EH (cell line): ENCODE measurements at places on chromosomes 2 and 18.

GRCh38 chr18:5879479-5879882 is 15.8 kb downstream of the TMEM200C start:
- peak; percentile 57 for DNase-seq

DNA sequence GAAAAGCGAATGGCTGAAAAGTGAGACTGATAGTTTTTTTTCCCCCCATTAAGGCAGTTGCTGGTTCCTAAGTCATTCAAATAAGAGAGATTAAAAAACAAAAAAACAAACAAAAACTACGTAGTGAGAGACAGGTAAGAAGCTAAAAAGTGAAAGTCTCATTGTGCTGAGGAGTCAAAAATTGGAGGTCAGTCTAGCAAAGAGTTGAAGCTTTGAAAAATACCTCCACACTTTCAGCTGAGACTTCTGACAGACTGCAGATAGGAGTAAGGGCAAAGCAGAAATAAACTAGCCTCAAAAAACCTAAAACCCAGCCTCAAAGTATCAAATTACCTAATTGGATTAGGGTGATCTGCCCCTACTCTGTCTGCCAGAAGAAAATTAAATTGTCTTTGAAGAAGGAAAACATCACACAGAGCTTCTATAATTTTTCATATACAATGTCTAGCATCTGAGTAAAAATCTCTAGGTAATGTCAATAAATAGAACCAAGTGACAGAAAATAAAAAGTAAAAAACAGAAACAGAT is 10.9 kb upstream of the EIF2AK3 start:
- no peak for DNase-seq

DNA sequence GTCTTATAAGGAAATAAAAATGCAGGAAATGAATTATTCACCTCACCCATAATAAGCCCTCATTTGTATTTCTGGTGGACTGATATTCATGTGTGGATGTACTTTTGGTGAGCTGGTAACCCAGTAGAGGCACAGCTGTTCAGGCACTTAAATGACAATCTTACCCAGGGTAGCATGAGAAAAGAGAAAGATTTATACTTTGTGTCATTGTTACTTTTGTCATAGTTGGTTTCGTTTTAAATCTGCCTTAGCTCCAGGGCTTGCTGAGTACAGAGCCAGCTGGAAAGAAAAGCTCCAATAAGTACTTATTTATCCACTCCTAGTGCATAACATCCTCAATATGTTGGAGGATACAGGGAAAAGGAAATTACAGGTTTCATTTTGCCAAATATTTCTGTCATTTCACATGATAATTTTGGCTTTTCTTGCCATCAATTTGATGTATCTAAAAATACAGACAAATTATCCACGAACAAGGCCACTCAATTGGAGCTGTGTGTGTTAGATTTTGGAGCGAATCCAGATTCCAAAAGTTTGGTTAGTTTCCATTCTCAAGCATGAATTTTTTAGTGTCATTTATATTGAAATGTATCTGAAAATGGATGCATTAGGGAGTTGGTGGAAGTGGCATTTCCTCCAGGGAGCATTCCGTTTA is 1276.1 kb upstream of the FAM98A start:
- DNase-seq = no peak

GRCh38 chr2:180539541-180539940 is 440.9 kb upstream of the UBE2E3 start:
- DNase-seq = no peak

- DNase-seq = no peak
Observed at GRCh38 chr2:110847651-110848050, 115.3 kb downstream of the ACOXL start.

DNA sequence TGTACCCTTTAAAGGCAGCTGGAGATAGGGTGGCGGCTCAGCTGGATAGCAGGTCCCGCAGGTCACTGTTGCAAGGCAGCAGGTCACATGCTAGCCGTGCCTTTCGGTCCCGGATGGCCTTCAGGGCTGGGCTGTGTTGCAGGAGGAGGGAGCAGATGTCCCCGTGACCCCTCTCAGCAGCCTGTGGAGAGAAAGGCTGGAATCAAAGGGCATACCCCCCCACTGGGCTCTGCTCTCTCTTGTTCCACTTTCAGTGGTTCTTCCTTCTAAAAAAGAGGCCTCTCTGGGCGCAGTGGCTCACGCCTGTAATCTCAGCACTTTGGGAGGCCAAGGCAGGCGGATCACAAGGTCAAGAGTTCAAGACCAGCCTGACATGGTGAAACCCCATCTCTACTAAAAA is 4.4 kb upstream of the ANKRD23 start:
- no peak for DNase-seq

GRCh38 chr2:47061944-47062678 is 93.0 kb downstream of the STPG4 start:
- no peak for DNase-seq

GRCh38 chr2:1069847-1070246 is 119.2 kb downstream of the SNTG2 start:
- no peak for DNase-seq

DNA sequence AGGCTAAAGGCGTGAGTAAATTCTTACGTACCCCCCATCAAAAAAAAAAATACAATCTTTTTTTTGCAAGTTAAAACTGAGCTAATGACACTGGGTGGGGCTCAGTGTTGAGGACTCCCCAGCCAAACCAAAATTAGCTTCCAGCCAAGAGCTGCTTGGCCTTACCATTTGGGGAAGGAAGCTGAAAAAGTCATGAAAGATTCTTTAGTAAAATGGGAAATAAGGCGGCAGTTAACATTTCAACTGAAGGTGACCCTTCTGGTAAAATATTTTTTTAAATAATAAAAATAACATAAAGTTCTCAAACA is 16.4 kb downstream of the SMAD7 start:
- no peak for DNase-seq
